Stimulated activated CD4-positive, alpha-beta T cell treated with anti-CD3 and anti-CD28 coated beads, Interleukin-1b, Interleukin-23, amount 100 ng/mL, for 48 hours (primary cell): ENCODE measurements at places on chromosomes 6 and 20.

- DNase-seq = no peak
Observed at GRCh38 chr20:47290008-47290407, 66.5 kb downstream of the ZMYND8 start.

DNA sequence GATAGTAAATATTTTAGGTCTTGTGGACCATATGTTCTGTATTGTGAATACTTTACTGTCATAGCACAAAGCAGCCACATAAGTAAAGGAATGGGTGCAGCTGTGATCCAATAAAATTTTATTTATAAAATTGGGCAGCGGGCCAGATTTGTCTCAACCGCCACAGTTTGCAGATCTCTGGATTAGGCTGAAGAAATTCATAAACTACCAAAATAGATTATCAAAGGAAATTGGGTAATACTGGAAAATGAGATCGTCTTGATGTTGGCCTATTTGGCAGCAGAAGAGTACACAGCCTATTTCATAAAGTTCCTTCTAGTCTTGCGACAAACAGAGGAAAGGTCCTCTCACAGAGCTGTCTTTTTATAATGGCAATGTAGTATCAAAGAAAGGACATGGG lies 69.8 kb downstream of the DZANK1 start:
- DNase-seq = no peak

DNA sequence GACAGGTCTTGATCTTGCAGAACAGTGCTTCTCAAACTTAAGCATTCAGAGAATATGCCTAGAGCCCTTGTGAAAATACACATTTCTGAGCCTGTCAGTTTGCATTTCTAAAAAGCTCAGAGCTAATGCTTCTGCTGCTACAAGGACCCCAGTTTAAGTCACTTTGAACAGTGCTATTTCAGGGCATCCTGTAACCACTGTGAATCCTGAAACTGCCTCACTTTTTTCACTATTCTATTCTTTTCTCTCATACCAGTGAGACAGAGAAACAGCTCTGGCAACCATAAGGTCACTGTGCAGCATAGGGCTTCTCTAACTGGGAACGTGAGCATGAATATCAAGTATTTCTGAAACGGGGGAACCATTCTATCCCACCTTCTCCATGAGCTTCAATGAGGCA lies 51.2 kb downstream of the LGSN start:
- DNase-seq = no peak

- peak; percentile 8 for DNase-seq
Observed at GRCh38 chr6:107061125-107062020, 33.4 kb downstream of the MTRES1 start.

- DNase-seq = no peak
Observed at GRCh38 chr6:9628819-9629218, 786.1 kb downstream of the TFAP2A start.

DNA sequence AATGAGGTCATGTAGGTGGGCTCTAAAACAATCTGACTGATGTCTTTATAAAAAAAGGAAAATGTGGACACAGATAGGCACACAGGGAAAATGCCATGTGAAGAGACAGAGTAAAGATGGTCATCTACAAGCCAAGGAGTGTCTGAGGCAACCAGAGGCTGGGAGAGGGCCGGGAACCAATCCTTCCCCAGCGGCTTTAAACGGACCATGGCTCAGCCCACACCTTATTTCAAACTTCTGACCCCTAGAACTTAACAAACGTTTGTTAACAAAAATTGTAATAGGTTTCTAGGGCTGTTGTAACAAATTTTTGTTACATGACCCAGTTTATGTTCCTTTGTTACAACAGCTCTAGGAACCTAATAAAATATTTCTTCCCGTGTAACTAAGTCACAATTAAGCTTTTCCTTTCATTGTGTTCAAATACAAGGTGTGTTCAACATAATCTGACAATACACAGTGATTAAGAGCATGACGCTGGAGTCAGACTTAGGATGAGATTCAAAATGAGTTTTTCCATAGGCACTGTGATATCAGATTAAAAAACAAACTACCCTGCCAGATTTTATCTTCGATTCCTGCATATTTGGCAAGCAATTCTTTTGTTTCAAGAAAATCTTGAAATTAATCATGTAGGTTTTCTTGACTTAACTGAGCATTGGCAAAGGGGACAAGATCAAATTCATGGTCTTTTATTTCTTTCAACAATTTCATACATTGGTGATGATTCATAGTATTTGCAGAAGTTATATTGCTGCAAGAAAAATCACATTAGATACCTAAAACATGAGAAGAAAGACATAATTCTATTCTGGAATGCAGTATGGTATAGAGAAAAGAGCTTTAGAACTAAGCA lies 169.5 kb upstream of the RIPOR2 start:
- DNase-seq = no peak

DNA sequence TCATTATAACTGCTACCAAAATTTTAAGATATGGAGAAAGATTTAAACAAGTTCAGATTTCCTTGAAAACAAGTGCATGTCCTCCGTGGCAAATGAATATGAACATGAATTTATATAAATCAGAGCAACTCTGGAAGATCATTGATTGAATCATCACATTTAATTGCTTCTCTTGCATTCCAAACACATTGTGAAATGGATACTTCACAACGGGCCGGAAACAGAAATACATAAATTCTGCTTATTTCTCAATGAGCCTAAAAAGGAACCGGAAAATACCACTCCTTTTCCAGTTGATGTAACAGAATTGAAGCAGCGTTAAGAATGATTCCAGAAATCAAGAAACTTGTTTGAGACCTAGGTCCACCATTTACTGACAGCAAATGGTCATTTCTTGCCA lies 134.6 kb upstream of the BTN3A2 start:
- no peak for DNase-seq

- DNase-seq = no peak
Observed at GRCh38 chr20:9515214-9515585, 810 bp downstream of the LAMP5 start.

DNA sequence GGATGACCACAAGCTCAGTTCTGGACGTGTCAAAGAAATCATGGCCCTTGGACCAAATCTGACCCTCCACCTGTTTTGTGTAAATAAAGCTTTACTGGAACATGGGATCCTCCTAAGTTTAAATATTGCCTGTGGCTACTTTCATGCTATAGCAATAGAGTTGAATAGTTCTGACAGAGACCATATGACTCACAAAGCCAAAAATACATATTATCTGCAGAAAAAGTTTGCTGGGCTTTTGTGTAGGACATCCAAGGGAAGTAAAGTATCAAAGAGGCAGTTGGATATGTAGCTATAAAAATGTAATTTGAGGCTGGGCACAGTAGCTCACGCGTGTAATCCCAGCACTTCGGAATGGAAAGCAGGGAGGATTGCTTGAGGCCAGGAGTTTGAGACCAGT lies 78.9 kb downstream of the TOX2 start:
- DNase-seq = no peak

DNA sequence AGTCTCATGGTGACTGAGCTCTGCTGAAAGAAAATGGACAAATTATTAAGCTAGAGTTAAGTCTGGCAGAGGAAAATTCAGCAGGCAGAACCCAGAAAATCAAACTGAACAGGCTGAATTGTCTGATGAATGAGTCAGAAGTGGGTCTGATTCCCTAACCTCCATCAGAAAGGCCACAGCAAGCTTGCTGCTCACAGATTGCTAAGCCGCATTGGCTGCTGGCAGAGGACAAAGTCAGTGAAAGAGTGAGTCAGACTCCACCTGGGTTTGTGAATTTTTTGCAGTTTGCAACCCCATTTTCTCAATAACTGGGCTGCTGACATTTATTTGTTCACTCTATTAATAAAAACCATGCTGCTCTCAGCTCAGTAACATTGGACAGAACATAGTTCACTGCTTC lies 191.3 kb downstream of the EPM2A start:
- DNase-seq = no peak

DNA sequence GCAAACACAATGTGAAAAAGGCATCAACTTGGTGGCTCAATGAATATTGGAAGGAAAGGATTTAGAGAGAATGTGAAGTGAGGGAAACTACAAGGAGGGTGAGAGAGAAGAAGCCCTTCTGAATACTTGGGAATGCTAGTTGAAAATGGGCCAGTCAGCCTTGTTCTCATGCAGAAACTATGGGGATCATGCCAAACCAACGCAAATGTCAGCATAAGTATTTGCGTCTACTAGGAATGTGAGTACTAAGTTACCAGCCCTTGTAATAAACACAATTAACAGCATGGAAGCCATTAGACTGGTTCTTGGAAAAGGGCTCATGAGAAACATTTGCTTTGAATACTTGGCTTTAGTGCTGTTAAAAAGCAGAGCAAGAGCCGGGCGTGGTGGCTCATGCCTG lies 54.9 kb upstream of the AIG1 start:
- no peak for DNase-seq

DNA sequence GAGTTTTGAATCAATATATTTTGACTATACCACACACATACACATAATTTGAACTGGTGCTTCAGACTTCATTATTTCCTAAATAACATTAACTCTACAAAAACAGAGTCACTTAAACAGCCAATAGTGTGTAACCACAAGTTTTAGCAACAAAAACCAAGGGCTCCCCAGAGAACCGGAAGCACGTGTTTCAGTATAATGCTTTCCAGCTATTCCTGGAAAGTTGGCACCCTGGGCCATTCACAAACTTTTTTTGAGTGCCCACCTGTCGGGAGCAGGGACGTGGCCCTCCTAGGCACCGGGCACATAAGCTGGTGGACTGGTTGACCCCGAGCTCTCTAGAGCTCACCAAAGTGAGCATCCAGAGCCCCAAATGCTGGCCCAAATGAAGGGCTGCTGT lies 1.9 kb upstream of the SLC35D3 start:
- no peak for DNase-seq

GRCh38 chr6:131685266-131685780 lies 15.9 kb downstream of the OR2A4 start:
- DNase-seq = no peak

DNA sequence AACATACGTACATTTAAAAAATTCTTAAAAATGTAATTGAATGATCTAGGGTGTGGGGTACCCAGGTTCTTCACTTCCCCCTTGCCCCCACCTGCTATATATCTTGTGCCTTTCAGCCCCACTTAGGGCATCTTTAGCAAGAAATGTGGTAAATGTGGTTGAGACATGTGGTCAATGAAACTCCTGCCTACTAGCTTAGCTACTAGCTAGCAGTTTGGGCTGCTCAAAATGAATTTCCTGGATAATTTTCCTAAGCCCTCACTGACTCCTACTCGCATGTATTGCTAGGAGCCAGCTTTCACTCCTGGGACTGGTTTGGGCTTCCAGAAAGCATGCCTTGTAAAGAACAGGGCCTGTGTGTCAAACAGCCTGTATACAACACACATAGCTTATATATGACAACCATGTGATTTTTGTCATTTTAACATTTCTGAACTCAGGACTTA lies 257.3 kb downstream of the ATXN1 start:
- DNase-seq = no peak

DNA sequence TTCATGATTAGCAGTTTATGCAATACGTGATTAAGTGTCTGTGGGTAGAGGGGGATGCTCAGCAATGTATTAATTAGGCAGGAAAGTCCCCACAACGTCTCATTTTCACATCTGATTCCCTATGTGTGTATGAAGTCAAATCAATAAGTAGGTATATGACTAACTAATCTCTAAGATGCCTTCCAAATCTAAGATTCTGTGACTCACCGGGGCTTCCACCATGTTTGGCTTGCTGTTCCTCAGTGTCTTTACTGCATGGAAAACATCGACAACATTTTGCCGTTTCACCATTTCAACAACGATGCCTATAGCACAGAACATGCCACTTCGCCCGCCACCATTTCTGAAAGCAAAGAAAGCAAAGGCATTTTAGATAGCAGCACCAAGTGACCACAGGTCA lies 72.0 kb upstream of the THEMIS start:
- peak; percentile 53 for DNase-seq

GRCh38 chr6:21504790-21505189 lies 88.8 kb upstream of the SOX4 start:
- no peak for DNase-seq

GRCh38 chr6:46794068-46794467 lies 879 bp downstream of the MEP1A start:
- no peak for DNase-seq

- DNase-seq = no peak
Observed at GRCh38 chr6:104788400-104788799, 71.3 kb downstream of the HACE1 start.

DNA sequence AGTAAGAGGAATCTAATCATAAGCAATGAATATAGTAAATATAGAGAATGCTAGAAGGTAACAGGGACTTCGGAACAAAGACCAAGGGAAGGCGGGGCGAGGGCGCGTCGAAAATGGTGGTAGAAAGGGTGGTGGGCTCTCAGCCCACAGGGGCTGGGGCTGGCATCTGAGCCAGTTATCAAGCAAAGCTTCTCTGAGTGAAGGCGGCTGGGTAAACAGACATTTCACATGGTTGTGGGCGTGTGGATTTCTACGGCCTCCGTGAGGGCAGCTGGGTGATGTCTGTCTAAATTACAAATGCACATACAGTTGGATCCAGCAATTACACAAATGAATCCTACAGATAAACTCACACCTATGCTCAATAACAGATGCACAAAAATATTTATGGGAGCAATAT lies 56.6 kb downstream of the TOX2 start:
- DNase-seq = no peak

- DNase-seq = no peak
Observed at GRCh38 chr20:22529150-22530019, 55.0 kb downstream of the FOXA2 start.

- no peak for DNase-seq
Observed at GRCh38 chr6:148934961-148935360, 188.1 kb downstream of the UST start.

- no peak for DNase-seq
Observed at GRCh38 chr20:38473367-38473795, 738 bp downstream of the RALGAPB start.

GRCh38 chr20:48457193-48458002 lies 370.4 kb downstream of the PREX1 start:
- no peak for DNase-seq

- DNase-seq = no peak
Observed at GRCh38 chr6:52900536-52900935, 9.0 kb downstream of the GSTA3 start.

DNA sequence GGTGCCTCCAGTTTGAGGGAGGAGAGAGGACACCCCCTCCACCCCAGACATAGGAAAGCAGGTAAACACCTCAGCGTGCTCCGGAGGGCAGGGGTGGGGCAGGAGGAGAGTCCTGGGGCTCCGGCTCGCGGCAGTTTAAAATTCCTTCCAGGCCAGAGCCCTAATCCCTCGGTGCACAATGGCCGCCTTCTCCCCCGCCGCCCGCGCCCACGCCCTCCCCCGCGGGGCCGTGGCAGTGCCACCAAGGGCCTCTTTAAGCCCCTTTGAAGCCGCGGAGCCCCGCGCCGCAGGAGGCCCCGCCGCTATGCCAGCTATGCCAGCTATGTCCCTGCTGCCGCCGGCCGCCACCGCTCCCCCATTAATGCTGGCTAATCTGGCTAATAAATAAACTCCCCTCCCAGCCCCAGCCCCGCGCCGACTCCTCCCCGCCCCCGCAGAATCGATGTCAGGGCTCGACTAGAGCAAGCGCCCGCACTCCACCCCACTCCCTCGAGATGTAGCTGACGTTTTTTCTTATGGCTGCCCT lies 125.1 kb downstream of the MRPL14 start:
- DNase-seq = no peak
